ENCODE measurements at places on chromosomes 7 and 10.

DNA sequence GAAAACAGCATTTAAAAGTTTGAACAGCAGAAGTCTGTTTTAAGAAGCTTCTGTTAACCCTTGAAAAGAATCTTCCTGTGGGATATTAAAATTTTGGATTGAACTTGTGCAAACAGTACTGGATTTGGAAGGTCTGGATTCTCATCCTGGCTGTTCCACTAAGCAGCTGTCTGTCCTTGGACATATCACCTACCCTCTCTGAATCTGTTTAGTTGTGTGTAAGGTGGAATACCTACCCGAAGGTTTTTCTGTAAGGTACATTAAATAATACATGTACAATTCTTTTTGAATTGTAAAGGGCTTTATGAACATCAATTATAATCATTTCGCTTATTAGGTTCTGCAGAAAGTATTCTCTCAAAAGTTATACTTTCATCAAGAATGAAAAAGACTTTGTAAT lies 2.2 kb downstream of the PDCD4 start:
- DNase-seq = no peak

DNA sequence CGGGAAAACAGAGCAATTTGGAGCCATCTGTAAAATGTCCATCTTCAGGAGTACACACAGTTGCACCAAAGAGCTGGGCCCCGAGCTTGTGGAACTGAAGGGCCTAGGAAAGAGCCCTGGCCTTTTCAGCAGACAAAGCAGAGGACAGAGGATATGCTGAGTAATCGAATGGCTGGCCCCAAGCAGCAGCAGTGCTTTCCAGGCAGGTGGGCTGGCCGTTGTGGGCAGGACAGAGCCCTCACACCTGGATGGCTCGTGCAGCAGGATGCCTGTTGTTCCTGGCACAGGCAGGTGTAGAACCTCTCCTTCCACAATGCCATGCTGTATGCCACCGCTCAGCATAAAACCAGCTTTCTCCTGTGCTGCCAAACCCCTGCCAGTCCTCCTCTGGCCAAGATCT lies 32.5 kb upstream of the TNS3 start:
- DNase-seq = no peak

DNA sequence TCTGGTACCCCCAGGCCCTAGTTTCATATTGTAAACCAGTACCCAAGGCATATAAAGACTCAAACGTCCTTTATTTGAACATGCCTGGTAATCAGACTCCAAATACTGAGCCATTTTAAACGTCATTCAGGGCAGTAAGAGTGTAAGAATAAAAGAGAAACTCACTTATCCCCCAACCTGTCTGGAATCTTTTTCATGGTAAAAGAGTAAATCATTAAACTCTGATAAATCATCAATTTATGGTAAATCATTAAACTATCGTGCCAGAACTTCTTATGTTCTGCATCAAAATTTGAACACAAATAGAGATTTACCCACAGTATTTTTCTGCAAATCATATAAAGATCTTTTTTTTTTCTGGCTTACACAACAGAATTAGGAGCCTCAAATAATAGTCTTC lies 734.3 kb upstream of the POT1 start:
- no peak for DNase-seq

- DNase-seq = no peak
Measured at GRCh38 chr10:86373828-86374227, 7.2 kb upstream of the GRID1 start.

DNA sequence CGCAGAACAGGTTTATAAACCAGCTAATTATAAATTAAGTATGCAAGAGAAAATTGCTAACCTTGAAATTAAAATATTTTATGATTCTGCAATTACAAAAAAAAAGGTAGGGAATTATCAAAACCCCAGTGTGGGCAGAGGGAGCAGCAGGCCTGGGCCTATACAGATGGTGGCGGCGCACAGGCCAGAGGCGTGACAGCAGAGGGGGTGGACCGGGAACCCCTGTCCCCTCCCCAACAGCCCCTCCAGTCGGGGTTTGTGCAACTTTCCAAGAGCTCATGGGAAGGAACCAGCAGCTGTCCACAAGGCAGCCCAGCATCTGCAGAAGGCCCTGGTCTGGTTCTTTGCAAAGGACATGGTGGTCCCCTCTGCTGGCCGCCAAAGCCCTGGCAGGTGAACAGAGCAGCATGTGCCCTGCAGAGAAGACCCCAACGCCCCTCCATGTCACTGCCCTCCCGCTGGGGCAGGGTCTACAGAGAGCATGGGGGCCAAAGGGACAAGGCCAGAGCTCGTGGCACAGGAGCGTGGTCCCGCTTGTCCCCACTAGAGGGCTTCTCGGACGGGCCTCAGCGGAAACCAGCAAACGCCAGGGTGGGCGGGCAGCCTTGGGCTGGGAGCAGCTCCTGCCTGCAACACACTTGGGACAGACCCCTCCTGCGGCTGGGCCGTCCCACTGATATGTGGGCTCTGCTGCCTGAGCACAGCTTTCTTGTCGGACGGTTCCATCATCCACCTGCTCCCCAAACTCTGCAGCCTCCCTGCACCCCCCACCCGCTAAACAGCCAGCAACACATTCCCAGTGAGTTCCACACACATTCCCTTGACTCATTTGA lies 75.1 kb downstream of the EBF3 start:
- DNase-seq = peak; percentile 31

DNA sequence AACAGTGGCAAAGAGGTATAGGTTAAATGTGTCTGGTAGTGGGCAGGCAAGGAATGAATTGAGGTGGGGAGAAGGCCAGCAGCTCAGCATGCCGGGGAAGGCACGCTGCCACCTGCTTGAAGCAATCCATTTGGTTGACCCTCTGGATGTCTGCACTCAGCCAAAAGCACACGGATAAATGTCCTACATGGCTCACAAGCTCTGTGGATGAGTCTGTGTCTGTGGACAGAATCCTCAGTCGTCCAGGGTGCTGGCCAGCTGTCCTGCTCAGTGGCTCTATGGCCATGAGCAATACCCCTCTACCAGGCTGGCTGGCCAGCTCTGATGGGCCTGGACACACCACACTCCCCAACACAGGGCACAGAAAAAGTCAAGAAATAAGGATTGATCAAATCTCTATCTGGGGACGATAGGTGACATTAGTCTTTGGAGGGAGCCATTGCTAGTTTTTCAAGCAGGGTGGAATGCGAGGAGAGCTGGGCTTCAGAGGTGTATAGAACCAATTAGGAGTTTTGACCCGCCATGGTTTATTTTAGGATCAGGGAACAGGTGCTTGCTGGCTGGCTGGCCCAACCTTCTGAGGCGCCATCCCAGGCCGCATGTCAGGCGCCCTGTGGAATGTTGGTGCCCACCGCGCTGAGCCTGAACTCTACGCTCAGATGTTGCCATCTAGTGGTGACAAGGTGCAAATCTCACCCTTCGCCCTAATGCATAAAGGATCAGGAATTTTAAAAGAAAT lies 493.4 kb downstream of the TNS3 start:
- peak; percentile 18 for DNase-seq

- no peak for DNase-seq
Measured at GRCh38 chr10:71621231-71622153, 98.1 kb downstream of the C10orf105 start.

DNA sequence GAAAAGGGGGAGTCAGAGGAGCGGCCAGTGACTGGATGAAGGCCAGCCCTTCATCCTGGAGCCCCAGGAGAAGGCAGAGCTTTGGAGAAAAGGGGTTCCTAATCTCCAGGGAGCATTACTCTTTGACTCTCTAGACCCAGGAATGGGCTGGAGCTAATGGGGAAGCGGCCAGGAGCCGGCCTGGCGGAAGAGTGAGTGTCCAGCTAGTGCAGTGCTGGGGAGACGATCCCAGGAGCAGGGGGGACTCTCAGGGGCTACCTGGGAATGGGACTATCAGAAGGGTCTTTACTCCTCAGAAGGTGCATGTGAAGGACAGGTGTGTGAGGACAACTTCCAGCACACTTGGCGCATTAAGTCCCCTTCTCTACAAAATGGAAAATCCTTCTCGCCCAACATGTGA lies 2.4 kb upstream of the PAX2 start:
- DNase-seq = no peak

- no peak for DNase-seq
Measured at GRCh38 chr7:17743316-17743715, 197.0 kb downstream of the SNX13 start.

DNA sequence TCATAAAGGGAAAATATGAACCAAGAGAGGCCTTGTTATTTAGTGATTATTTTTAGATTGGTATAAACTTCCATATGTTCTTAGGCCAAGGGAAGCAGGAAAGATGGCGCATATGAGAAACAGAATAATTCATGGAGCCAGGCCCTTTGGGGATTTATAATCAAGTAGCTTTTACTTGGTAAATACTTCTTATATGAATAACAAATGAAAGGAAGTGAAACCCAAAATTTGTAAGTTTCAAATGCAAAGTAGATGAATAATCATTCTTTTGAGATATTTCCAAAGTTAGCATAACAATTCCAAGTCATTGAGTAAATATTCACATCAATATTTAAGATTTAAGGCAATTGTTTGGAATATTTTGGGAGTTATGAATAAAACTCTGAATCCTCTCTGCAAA lies 13.9 kb upstream of the OPTN start:
- no peak for DNase-seq

DNA sequence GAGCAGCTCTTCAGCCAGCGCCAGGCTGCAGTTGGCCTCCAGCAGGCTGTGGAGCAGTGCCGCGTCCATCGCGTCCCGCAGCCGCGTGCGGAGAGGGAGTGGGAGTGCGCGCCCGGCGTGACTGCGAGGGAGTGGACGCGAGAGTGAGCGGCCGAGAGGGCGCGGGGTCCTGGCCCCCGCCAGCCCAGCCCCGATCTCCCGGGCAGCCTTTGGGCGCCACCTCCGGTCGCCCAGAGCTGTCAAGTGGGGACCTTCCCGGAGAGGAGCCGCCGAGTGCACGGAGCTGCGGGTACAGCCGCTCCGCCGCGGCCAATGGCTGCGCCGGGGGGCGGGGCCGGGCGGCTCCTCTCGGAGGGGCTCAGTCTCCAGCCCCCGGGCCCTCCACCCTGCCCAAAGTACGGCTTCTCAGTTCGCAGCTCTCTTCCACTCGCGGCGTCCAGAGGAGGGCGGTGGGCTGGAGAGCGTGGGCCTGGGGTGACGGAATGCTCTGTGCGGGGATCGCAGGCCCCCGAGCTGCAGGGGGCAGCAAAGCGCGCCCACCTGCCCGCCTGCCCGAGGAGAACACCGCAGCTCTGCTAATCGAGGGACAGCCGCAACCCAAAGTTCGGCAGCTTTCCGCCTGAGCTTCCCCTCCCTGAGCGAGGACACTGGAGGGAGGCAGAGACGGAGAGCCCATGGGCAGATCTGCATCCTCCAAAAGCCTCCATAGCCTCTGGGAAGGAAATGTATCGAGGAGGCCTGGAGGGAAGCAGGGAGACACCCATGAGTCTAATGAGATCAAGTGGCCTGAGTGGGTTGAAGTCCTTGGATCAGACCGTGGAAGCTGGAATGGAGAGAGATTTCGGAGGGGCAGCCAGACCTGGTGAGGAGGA lies at the start of gene CRHR2:
Gene CRHR2 (minus strand): TSS at position 245 of the 872 bp plus-strand sequence. CDS start 176 bp downstream, at position 69.
- peak; percentile 27 for DNase-seq

DNA sequence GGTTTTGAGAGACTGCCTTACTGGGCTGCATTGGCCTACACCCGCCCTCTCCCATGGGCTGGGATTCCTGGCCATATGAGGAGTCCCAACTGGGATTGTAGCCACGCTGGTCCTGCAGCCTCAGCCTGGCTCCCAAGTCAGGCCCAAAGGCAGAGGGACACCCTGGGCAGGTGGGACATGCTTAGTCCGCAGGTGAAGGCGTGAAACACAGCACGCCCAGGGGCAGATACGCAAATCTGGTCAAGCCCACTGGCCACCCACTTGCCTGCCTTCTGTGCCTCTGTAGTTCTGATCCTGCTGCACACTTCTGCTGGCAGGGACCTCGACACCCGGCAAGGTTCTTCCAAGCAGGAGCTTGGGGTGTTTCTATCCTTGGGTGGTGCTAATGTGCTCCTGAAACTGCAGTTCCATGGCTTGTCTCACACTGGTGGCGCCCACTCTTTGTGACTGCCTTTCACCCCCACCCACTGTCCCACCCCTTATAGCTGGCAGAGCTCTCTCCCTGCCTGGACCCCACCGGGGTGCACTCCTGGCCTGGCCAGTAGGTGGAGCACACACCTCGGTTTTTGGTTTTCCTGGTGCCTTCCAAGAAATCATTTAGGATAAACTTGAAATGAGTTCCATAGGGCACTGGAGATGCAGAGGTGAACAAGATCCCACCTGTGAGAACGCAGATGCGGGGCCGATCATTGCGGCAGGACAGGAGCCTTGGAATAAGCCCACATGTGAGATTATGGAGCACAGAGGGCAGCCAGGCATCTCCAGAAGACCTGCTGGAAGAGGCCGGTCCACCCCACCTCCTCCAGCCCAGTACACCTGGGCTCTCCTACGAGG lies 47.9 kb downstream of the MKI67 start:
- peak; percentile 53 for DNase-seq

- DNase-seq = no peak
Measured at GRCh38 chr7:101896316-101896715, 78.9 kb downstream of the CUX1 start.

GRCh38 chr7:88452646-88453045 lies 146.0 kb upstream of the STEAP4 start:
- no peak for DNase-seq

- DNase-seq = no peak
Measured at GRCh38 chr10:6969659-6970058, 389.6 kb upstream of the PRKCQ start.

DNA sequence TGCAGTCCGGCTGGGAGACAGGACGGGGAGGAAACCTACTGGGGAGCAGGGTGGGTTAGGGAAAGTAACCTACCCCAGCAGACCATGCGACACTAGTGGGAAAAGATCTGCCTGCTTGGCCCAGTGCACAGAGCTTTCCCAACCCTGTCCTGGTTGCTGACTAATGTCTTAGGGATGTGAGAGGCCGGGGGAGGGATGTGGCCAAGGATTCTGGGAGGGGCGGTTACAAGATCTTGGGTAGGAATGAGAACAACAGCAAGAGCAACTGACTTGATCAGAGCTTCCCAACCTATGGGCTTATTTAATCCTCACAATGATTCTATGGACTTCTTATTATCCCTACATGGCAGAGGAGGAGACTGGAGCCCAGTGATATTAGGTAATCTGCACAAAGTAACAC lies 24.0 kb upstream of the EIF5AL1 start:
- DNase-seq = no peak

- no peak for DNase-seq
Measured at GRCh38 chr7:34158368-34159153, 253.2 kb downstream of the BMPER start.

All from CD4-positive, alpha-beta T cell treated with Interleukin-17A for 1 hour (primary cell).